NCI-H187 (cell line): ENCODE measurements at places on chromosomes 7 and 10.
A peak's percentile ranks its signal among the peaks of the same experiment; 100 is the strongest.

- no peak for DNase-seq
Measured at GRCh38 chr7:147015999-147016398, 899.4 kb downstream of the CNTNAP2 start.

GRCh38 chr10:93954299-93954698, 39.4 kb upstream of the PLCE1 start:
- DNase-seq = no peak

- no peak for DNase-seq
Measured at GRCh38 chr10:50600286-50600685, 23.5 kb downstream of the SGMS1 start.

DNA sequence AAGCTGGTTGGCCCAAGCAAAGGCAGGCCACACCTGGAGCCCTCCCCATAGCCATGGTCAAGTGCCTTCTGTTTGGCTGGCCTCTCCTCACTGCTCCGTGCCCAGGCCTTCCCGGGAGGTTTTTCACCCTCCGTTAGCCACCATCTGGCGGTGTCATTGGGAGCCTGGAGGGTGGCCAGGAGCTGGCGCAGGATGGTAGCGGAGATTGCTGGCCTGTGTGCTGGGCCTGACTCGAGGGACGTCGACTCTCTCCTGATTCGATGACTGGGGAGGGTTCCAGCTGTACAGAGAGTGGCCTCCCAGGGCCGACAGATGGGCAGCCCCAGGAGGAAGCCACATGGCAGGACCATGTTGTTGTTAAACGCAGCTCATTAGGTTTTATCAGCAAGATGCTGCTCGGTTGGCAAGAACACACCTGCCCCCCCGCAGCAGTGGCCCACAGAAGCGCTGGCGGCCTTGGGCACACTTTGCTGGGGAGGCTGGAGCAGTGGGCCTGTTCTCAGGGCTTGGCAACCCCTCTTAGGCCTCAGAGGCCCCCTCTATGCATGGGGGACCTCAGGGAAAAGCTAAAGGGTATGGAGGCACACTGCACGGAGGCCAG, 64.0 kb upstream of the CACUL1 start:
- DNase-seq = no peak

GRCh38 chr7:55050281-55050680, 31.5 kb downstream of the EGFR start:
- no peak for DNase-seq

DNA sequence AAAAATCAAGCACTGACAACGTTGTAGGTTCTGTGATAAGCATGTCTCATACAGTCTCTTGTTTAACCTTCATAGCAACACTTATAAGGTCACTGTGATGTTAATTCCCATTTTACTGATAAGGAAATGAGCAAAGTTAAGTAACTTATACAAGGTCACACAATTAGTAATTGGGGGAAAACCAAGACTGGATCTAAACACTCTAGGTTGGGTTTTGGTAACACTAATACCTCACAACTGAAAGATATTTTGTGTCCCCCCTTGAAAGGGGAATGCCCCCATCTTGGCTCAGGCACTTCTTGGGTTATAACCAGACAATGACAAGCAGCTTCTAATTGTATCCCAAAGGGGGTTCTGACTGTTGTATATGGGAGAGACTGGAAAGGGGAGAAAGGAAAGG, 36.0 kb upstream of the ABCB4 start:
- no peak for DNase-seq

DNA sequence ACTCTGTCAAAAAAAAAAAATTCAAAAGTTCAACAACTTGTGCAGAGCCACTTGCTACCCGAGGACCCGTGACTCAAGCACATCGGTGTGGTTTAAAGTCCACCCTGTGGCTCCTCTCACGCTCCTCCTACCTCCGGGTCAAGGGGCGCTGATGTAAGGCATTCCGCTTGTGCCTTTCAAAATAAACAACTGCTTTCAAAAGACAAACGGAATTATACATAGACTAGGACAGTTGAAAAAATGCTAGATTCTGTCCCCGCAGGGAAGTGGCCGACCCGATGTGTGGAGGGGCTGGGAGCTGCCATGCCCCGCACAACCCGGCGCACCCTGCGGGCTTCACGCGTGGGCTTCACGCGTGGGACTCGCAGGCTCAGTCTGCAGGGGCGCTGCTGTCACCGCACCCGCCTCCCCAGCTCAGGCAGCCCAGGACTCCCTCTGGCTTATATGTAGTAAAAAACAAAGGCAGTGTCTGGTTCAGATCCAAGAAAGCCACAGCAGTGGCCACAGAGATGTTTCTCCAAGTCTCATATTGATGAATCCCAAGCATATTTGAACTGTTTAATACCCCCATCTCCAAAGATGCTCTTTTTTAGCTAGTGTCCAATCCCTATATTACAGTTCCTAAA, 239.7 kb upstream of the INHBA start:
- DNase-seq = no peak

GRCh38 chr10:74238031-74238431, 87.0 kb downstream of the ADK start:
- no peak for DNase-seq

DNA sequence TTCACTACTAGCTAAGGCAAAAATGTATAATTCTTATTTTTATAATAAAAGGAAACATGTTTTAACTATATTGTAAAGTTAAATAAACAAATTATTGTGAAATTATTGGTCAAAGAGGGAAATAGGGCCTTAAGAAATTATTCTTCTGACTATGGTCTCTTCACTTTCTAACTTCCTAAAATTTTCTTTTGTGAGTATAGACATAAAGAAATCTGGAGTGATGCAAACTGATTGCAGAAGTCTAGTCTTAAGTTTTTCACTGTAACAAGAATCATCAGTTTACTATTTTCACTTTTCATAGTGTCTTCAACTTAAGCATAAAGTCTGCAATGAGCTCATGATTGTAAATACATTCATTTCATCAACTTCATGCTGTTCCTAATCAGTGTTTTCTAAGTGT, 525.4 kb downstream of the TFEC start:
- DNase-seq = no peak

- no peak for DNase-seq
Measured at GRCh38 chr10:23413629-23414089, 25.2 kb upstream of the OTUD1 start.

DNA sequence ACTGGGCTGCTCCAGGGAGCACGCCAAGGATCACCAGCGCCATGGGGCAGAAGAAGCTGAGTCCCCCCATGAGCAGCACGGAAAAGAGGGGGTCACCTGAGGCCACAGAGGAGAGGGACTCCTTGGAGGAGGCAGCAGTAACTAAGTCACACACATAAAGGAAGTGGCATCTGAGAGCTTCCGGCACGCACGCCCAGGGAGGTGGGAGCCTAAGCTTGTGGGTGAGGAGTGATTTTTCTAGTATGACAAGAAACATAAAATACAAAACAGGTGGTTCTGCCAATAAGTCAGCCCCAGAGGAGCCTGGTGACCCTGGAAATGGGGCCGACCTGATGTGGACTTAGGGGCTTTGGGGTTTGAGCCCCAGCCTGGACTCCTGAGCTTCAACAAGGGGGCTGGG, 60.8 kb downstream of the CARD11 start:
- DNase-seq = no peak

- no peak for DNase-seq
Measured at GRCh38 chr7:149191851-149192250, 3.5 kb upstream of the ZNF282 start.

- peak; percentile 23 for DNase-seq
Measured at GRCh38 chr7:55593515-55594318, 21.4 kb upstream of the VOPP1 start.

GRCh38 chr7:15332956-15333355, 228.9 kb downstream of the AGMO start:
- no peak for DNase-seq

DNA sequence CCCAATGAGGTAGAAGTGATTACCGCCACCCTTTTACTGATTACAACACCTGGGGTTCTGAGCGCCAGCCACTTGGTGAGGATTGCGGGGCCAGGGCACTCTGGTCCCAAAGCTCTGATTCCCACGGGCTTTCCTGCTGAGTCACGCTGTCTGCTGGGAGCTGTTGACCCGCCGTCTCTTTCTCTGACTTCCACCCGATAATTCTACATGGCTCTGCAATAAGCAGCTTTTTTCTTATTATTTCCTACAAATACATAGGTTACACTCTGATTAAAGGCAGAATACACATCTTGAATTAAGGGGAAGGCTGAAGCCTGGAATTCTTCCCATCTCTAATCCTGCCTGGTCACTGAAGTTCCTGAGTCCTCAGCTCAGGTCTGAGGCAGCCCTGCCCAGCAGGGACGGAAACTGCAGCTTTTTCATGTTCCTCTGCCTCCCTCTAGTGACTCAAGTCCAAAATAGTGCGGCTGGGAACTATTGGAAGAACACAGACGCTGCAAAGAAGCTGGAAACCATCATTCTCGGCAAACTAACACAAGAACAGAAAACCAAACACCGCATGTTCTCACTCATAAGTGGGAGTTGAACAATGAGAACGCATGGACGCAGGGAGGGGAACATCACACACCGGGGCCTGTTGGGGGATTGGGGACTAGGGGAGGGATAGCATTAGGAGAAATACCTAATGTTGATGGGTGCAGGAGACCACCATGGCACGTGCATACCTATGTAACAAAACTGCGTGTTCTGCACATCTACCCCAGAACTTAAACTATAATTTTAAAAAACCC, 178.3 kb downstream of the PRKCQ start:
- no peak for DNase-seq

DNA sequence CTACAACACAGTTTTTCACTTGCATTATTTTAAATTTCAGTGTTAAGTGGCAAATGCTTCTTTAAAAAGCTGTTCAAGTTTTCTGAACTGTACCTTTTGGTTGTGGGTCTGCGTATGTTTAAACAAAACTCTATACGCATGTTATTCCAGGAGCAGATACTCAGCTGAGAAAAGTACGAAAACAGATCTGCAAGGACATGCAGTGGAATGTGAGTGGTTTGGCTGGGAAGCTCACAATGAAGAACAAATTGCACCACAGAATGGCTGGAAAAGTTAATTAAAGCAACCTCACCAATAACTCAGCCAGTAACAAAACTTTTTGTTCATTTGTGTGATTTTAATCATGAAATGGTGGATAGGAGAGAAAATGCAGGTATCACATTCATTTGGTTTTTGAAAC, 17.6 kb downstream of the GLI3 start:
- DNase-seq = no peak

DNA sequence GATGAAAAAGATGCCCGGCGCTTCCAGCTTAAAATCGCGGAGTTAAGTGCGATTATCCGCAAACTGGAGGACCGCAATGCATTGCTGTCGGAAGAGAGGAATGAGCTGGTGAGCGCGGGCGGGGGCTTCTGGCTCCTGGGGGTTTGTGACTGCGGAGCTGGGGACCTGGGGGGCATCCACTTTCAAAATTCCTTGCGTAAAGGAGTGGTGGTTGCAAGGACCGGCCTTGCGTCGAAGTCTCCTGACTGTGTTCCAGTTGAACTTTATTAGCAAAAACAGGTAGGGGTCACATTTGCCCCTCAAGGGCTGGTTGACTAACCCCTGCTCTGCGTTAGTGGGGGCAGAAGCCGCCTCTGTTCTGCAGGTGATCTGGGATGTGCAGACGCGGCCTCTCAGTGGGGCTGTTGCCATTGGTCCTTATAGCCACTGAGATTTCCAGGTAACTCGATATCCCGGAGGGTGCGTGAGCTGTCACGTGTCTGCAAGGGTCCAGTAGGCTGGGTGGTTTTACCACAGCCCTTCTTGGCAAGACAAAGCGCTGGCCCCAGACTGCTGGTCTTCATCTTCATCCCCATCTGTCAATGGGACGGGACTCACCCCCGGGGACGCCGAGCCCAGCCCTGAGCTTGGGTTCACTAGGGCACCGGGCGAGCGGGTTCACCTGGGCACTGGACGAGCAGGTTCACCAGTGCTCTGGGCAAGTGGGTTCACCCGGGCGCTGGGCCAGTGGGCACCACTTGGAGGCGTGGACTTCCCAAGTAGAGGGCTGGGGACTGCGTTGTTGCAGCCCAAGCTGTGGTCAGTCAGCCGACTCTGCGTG, 51.5 kb upstream of the DPYSL4 start:
- no peak for DNase-seq

- DNase-seq = no peak
Measured at GRCh38 chr7:155103839-155104238, 33.7 kb downstream of the HTR5A start.

DNA sequence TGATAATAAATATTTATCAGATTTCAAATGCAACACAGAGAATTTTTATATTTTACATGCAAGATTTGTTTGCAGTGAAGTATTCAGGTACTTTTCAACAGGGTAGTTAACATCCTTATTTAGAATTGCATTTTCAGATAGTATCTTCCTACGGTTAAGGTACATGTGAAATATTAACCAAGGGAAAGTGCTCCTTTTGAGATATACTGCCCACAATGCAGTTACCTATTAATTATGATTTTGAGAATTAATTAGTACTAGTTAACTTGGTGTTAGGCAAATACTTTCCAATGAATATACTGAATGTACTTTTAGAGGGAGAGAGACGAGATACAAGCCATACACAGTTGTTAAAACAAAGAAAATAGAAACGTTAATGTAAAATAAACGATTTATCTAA, 206.2 kb upstream of the YAE1 start:
- no peak for DNase-seq

GRCh38 chr7:92095380-92095779, 38.9 kb downstream of the CYP51A1 start:
- no peak for DNase-seq

- no peak for DNase-seq
Measured at GRCh38 chr10:61702584-61702983, 39.9 kb downstream of the CABCOCO1 start.

DNA sequence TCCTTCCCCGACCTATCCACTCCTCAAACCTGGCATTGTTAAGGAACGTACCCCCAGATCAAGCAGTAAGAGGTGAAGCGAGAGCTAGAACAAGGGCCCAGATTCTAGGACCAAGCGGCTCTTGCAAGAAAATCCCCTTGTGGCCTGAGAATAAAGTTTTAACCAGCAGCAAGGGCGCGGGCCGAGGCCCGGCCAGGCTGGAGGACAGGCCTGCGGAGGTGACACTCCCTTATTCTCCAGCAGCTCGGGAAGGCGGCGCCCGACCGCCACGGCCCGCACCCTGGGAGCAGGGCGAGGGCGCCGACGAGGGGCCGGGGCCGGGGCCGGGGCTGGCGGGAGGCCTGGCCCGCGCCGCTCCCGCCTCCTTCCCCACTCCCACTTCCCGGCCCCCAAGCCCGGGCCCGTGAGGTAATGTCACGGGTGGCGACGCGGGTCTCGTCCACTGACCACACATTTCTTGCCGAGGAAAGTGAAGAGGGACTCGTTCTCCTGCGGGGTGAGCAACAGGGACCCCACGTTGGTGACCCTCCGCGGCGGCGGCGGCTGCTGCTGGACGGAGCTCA, 551 bp downstream of the WASL start:
- DNase-seq = no peak

DNA sequence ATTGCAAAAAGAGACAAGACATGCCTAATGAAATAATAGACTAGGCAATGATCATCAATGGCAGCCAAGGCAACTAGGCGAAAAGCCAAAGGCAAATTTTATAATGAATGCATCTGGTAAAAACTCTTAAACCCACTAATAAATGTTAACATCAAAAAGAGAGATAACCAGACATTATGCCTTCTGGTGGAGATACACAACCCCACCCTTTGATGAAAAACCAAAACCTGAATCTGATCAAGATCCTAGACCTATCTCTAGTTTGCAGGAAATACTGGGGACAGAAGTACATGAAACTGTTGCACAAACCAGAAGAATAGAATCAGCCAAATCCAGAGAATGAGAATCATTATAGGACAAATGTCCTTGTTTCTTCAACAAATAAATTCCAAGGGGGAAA, 22.0 kb upstream of the GSAP start:
- no peak for DNase-seq

GRCh38 chr7:3217166-3217565, 83.9 kb upstream of the SDK1 start:
- DNase-seq = no peak

GRCh38 chr7:155066417-155066950, 3.6 kb upstream of the HTR5A start:
- no peak for DNase-seq
